ENCODE measurements at places on chromosomes 7 and 10. TPM values are rescaled to one million over a fixed set of nuclear protein-coding genes. Genes with fewer than 3 reads are reported as not detected.

CYP26C1 gene
- not detected for total RNA-seq

GATAD1 gene
- 14.9 TPM for total RNA-seq

ADRA2A gene
- not detected for total RNA-seq

C10orf67 gene
- total RNA-seq = 0.45 TPM

- no peaks in the 10 kb centered on the region for H3K27me3 ChIP-seq
- no peak overlapping the region for H3K4me3 ChIP-seq
- H3K27ac ChIP-seq = no peak overlapping the region
- peaks cover 2% of the 10 kb centered on the region for H3K36me3 ChIP-seq
These were observed 152.0 kb upstream of the ADO start for GRCh38 chr10:62652564-62652963.

DNA sequence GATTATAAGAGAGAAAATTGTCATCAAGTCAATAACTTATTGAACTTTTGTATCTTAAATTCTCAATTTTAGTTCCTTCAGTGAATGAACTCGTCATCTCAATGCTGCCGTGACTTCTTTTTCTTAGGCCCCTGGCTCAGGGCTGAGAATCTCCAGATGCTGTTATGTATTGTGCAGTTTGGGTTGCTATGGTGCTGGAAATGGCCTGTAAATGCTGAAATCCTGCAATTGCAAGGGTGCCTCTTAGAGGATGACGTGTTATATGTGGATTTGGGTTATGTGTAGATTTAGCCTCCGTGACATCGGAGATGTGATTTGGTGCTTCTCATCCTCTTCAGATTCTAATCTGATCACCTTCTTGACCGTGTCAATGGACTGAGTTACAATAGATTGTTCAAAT lies 55.7 kb upstream of the ZRANB1 start:
- no peak overlapping the region for H3K27ac ChIP-seq
- DNase-seq = no peak
- no peaks in the 10 kb centered on the region for H3K27me3 ChIP-seq
- no peaks in the 10 kb centered on the region for H3K36me3 ChIP-seq
- H3K4me1 ChIP-seq = no peaks in the 10 kb centered on the region

- H3K4me3 ChIP-seq = no peak overlapping the region
- DNase-seq = no peak
- H3K27ac ChIP-seq = no peak overlapping the region
- H3K4me1 ChIP-seq = peaks cover 19% of the 10 kb centered on the region
These were observed 52.2 kb downstream of the KMT2C start for GRCh38 chr7:152383341-152384234.

DNA sequence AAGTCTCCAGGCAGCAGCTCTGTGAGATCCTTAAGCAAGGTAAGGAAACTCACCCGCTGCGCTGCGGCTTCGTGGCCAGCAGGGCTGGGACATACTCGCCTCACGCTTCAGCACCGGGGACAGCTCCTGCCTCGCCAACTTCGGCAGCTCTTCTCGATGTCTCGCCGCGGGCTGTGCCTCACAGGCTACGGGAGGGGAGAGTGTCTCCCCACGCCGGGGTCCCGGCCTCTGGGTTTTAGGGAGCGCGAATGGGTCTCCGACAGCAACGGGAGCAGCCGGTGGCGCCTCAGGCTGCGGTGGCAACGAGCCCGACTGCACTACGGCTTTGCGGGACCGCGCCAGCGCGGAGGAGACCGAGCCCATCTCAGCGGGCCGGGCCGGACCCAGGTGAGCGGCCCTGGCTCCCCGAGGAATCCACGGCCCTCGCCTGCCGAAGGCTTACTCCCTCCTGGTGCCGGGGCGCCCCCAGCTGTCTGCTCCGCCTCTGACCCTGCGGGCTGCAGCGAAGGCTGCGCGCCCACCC lies 62.4 kb downstream of the LSM5 start:
- H3K4me1 ChIP-seq = peaks cover 2% of the 10 kb centered on the region
- H3K27me3 ChIP-seq = peaks cover 55% of the 10 kb centered on the region
- no peaks in the 10 kb centered on the region for H3K36me3 ChIP-seq

GRCh38 chr7:81031996-81032395 lies 113.1 kb upstream of the SEMA3C start:
- no peaks in the 10 kb centered on the region for H3K36me3 ChIP-seq
- H3K4me3 ChIP-seq = no peak overlapping the region
- H3K27ac ChIP-seq = no peak overlapping the region
- H3K27me3 ChIP-seq = no peaks in the 10 kb centered on the region

DNA sequence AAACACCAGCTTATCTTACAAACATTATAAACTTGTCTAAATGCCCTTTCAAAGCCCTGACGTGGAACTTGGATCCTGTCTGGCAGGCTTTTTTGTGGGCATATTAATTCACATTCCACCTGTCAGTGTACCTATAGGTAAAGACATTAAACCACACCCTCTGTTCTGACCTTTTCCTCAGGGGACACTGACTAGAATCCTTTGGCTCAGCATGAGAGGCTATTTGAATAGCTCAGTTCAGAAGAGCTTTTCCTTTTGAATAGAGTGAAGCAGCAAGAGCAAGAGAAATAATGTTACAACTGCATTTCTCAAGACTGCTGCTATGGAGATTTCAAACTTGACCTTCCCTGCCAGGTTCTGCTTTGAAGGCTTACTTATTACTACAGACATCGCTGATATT lies 76.9 kb downstream of the CYP51A1 start:
- H3K27me3 ChIP-seq = no peaks in the 10 kb centered on the region
- peaks cover 16% of the 10 kb centered on the region for H3K4me1 ChIP-seq
- no peak overlapping the region for H3K4me3 ChIP-seq
- H3K27ac ChIP-seq = no peak overlapping the region
- no peak for DNase-seq

DNA sequence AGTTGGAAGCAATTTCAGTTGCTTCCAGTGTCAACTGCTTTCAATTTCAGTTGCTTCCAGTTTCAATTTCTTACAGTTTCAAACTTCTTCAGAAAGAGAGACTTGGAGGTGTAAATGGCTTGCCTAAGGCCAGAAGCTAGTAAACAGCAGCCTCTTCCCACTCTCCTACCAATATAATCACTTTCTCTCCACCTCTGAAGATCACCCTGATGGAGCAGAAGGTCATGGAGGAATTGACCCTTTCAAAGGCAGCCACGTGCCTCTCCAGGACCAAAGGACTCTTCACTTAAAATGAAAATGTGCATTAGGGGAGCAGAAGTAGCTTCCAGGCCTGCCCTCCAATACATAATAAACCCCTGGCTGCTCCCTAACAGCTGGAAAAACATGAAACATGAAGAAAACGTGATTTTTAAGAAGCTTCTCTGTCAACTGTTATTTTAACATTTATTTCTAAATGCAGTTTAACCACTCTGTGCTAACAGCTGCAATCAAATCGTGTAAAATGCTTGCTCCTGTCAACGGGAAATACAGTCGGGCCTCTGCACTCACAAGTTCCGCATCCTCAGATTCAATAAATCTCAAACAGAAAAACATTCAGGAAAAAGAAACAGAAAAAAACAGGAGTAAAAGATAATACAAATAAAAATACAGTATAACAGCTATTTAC lies 1020.6 kb downstream of the XPNPEP1 start:
- H3K27ac ChIP-seq = no peak overlapping the region
- no peaks in the 10 kb centered on the region for H3K27me3 ChIP-seq
- no peak overlapping the region for H3K4me3 ChIP-seq
- H3K36me3 ChIP-seq = no peaks in the 10 kb centered on the region
- no peaks in the 10 kb centered on the region for H3K4me1 ChIP-seq
- no peak for DNase-seq

GRCh38 chr10:4763513-4763912 lies 62.5 kb upstream of the AKR1E2 start:
- no peaks in the 10 kb centered on the region for H3K36me3 ChIP-seq
- peaks cover 2% of the 10 kb centered on the region for H3K4me1 ChIP-seq
- H3K27me3 ChIP-seq = peaks cover 31% of the 10 kb centered on the region
- no peak overlapping the region for H3K27ac ChIP-seq
- no peak overlapping the region for H3K4me3 ChIP-seq

GRCh38 chr10:25245165-25245564 lies 70.4 kb downstream of the GPR158 start:
- no peak for DNase-seq
- H3K4me3 ChIP-seq = no peak overlapping the region
- no peaks in the 10 kb centered on the region for H3K36me3 ChIP-seq
- no peaks in the 10 kb centered on the region for H3K27me3 ChIP-seq
- no peaks in the 10 kb centered on the region for H3K4me1 ChIP-seq

GRCh38 chr7:151377406-151377805 lies 32.4 kb downstream of the WDR86 start:
- peaks cover 9% of the 10 kb centered on the region for H3K4me1 ChIP-seq
- H3K4me3 ChIP-seq = no peak overlapping the region
- no peak overlapping the region for H3K27ac ChIP-seq
- H3K27me3 ChIP-seq = peaks cover 5% of the 10 kb centered on the region

- H3K36me3 ChIP-seq = no peaks in the 10 kb centered on the region
- no peak overlapping the region for H3K4me3 ChIP-seq
- no peak overlapping the region for H3K27ac ChIP-seq
- no peaks in the 10 kb centered on the region for H3K4me1 ChIP-seq
These were observed 45.1 kb upstream of the ADAM12 start for GRCh38 chr10:126433351-126433750.

GRCh38 chr7:108166687-108167086 lies 36.5 kb upstream of the LAMB4 start:
- no peaks in the 10 kb centered on the region for H3K27me3 ChIP-seq
- H3K36me3 ChIP-seq = peaks cover 3% of the 10 kb centered on the region
- no peak overlapping the region for H3K4me3 ChIP-seq

GRCh38 chr10:93992400-93993030 lies 1.2 kb upstream of the PLCE1 start:
- H3K4me1 ChIP-seq = no peaks in the 10 kb centered on the region
- peak overlapping the region; percentile 40 for H3K4me3 ChIP-seq
- no peak for DNase-seq
- no peaks in the 10 kb centered on the region for H3K36me3 ChIP-seq
- H3K27me3 ChIP-seq = peaks cover 67% of the 10 kb centered on the region
- no peak overlapping the region for H3K27ac ChIP-seq

GRCh38 chr10:51109801-51110533 lies 35.7 kb downstream of the PRKG1 start:
- peaks cover 4% of the 10 kb centered on the region for H3K27me3 ChIP-seq
- no peak for DNase-seq
- no peaks in the 10 kb centered on the region for H3K4me1 ChIP-seq

DNA sequence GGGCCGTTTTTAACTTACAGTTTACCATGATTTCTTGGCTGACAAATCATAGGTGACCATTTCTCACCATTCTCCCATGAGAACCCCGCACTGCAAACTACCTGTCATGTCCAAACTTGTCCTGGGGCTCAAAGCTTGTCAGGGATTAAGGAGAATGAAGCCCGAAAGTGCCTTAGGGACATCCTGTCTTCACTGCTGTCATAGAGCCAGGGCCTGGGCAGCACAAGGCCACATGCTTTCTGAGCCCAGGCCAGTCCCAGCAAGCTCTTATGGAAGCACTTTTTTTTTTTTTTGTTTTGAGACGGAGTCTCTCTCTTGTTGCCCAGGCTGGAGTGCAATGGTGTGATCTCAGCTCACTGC lies 33.9 kb downstream of the CCM2 start:
- DNase-seq = no peak
- peaks cover 71% of the 10 kb centered on the region for H3K4me1 ChIP-seq
- peaks cover 21% of the 10 kb centered on the region for H3K36me3 ChIP-seq
- peak overlapping the region; percentile 79 for H3K27ac ChIP-seq
